ENCODE measurements at places on chromosomes 6 and 20.

GRCh38 chr20:2237059-2237458 lies 58.7 kb upstream of the TGM3 start:
- DNase-seq: no peak

DNA sequence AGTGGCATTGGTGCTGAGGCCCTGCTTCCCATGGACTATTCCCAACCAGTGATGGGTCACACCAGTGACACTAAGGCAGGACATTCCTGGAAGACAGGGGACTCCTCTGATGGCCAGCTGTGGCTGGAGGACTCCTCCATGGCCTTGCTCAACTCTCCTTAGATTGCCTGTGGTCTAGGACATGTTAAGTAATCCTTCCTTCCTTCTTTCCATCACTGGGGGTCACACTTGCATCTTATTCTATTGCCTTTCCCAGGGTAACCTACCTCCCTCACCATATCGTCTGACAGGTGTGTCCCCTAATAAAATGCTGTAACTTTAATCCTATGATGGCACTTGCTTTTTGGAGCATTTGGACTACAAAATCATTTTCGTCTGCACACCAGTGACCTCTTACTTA lies 24.5 kb upstream of the HLA-A start:
- no peak for DNase-seq

- DNase-seq: no peak
Measured at GRCh38 chr6:82686719-82687118, 323.1 kb downstream of the TPBG start.

GRCh38 chr6:36138667-36139066 lies 8.4 kb downstream of the MAPK13 start:
- no peak for DNase-seq

- no peak for DNase-seq
Measured at GRCh38 chr6:79064635-79065034, 13.4 kb downstream of the PHIP start.

GRCh38 chr20:4102381-4102780 lies 87.0 kb upstream of the RNF24 start:
- DNase-seq: no peak

DNA sequence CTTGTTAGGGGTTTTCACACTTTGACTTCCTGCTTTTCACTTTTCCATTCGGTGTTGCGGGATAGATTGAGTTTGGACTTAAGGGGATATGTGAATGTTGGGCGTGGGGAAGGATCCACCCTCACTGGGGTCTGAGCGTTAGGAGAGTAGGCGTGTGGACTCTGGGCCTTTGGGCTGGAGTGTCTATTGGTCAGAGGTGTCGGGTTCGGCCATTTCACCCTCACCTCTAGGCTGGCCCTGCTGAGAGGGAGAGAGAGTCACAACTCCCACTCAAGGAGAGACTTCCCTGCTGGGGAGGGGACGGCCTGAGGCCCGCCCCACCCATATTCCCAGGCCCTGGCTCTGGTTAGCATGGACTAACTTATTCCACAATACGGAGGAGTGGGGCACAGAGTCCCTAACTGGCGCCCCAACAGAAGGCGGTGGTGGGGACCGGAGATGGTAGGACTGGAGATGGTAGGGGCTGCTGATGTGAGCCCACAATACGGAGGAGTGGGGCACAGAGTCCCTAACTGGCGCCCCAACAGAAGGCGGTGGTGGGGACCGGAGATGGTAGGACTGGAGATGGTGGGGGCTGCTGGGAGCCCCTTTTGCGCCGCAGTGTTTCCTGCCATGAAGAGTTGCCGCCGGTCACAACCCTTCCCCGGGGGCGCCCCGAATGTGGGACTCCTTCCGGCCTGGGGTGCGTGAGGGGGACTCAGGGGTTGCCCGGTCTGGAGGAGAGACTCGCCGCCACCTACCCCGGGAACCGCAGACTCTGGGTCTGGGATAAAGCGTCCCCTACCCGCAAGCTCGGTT lies 1.4 kb upstream of the PTPRA start:
- no peak for DNase-seq

DNA sequence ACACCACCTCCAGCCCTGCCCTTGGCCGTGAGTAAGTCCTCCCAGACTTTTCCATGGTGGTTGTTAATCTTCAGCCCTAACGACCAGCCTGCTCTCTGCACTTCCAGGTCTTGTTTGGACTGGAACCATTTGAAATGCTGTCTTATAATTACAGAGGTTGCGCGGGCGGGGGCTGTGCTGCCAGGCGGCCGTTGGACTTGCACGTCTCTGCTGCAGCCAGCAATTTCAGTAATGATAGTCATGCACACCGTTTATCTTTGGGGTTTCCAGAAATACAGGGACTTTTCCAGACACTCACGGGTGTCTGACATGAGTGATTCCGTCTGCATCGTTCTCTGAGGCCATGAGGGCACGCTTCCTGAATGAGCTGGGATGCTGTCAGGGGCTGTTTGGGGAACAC lies 118.2 kb downstream of the BMP7 start:
- DNase-seq: no peak

- DNase-seq: no peak
Measured at GRCh38 chr6:141956868-141957267, 175.9 kb upstream of the GJE1 start.

DNA sequence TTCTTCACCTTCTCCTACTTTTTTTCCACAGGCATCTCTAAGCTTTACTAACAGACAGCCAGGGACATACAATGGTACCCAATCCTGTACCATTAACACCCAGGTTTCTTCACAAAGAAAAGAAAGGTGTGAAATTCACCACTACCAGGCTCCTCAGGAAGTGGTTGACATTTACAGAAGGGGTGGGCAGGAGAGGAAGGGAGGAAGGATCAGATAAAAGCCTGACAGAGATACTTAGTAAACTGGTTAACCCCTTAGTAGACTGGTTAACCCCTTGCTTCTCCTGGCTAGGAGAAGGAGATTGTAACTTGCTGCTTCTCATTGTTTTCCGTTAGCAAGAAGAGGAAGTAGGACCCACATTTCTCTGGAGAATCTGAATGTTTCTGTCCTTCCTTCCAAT lies 7.2 kb downstream of the SAMD3 start:
- DNase-seq: no peak

DNA sequence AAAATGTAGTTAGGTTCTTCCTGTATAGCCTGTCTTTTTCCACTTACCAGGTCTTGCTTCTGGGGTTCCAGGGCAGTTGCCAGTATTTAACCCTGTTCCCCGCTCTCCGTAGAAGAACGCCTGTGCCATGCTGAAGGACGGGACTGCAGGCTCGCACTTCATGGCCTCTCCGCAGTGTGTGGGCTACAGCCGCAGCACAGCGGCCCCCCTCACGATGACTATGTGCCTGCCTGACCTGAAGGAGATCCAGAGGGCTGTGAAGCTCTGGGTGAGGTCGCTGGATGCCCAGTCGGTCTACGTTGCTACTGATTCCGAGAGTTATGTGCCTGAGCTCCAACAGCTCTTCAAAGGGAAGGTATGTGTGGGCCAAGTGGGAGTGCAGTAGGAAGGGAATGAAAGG lies 23.0 kb downstream of the POFUT1 start:
- DNase-seq: no peak

GRCh38 chr6:40328386-40328985 lies 258.7 kb downstream of the LRFN2 start:
- peak; percentile 9 for DNase-seq

GRCh38 chr20:991850-992249 lies 10.3 kb downstream of the RSPO4 start:
- DNase-seq: no peak

DNA sequence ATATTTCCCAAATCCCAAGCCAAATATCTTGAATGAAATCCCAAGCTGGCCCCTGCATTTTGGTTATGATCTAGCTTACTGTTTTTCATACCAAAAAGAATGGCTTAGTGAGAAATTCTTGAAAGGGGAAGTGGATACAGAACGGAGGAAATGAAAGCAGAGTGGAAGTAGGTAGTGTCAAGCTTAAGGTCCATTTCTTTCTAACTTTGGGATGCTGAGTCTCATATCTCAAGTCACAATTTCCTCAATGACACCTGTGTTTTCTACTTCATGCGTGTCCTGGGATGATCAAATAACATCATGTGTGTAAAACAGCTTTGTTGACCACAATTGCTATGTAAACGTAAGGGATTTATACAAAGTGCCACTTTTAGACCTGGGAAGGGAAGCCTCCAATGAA lies 238.8 kb upstream of the SLC35B3 start:
- no peak for DNase-seq

DNA sequence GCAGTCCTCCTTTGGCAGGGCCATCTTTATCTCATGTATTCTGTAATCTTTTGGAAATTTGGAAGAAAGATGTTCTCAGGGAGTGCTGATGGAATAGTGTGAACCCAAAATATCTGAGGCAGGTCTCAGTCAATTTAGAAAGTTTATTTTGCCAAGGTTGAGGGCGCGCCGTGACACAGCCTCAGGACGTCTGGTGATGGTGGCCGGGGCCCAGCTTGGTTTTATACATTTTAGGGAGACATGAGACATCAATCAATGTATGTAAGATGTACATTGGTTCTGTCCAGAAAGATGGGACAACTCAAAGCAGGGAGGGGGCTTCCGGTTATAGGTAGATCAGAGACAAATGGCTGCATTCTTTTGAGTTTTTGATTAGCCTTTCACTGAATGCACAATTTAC lies 89.8 kb downstream of the ERMARD start:
- no peak for DNase-seq

DNA sequence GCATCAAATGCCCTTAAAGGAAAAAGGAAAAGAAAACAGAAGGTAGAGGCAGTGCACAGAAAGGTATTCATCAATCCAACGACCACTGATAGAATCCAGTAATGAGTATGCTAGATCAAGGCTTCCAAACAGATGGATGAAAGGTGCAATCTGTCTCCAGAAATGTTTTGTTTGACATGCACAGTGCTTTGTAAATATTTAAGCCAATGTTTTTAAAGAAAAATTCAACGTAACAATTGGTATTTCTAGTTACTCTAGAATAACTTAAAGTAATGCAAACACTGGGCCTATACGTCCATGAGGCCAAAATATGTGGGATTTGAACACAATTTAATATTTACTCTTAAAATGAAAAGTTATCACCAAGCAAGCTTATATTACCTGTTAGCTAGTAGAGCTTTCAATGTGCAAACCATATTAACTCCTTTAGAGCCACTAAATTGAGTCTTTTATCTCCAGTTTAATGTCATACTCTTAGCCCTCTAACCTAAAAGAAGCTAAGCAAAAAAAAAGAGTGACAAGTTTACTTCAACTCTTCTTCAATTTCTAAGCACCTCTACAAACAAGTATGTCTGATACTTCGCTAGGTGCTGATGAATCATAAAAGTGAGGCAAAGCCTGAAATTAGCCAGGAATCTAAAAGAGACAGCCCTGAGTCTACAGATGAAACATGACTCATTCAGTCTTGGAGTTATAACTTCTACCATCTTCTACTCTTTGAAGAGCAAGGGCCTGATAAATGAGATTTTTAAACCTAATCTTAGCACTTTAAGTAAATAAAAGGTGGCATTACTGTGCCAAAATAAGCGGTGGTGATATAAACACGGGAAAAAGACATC lies 169.8 kb downstream of the PTPRK start:
- DNase-seq: no peak

- DNase-seq: no peak
Measured at GRCh38 chr6:4940416-4940815, 63.4 kb downstream of the RPP40 start.

- no peak for DNase-seq
Measured at GRCh38 chr6:7424967-7425807, 35.6 kb downstream of the RIOK1 start.

- DNase-seq: no peak
Measured at GRCh38 chr6:149320796-149321195, 3.3 kb downstream of the TAB2 start.

GRCh38 chr20:5880326-5880725 lies 70.0 kb downstream of the TRMT6 start:
- no peak for DNase-seq

- DNase-seq: no peak
Measured at GRCh38 chr20:47917549-47918070, 132.3 kb upstream of the SULF2 start.

DNA sequence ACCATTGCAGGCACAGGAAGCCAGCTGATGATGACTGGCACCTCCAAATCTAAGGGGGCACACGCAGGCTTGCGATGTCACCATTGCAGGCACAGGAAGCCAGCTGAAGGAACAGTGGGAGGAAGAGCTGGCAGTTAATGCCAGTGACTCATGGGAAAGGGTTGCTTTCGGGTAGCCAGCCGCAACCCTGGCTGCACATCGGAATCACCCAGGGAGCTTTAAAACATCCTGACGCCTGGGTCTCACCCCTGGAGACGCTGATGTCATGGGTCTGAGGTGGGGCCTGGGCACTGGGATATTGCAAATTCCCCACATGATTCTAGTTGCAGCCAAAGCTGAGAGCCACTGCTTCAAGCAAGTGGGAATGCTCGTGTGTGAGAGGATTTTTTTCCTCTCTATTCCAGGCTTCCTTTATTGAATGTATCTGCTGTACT lies 16.1 kb upstream of the CCN6 start:
- no peak for DNase-seq

GRCh38 chr6:64357430-64357829 lies 721.8 kb downstream of the PHF3 start:
- DNase-seq: no peak

GRCh38 chr20:62861726-62862336 lies at the start of gene TCFL5:
TSS of gene TCFL5 (minus strand) at chr20:62861822. CDS start at chr20:62861670, 152 bp downstream.
- DNase-seq: peak; percentile 84

GRCh38 chr6:166997768-166998255 lies 1.4 kb upstream of the CEP43 start:
- DNase-seq: peak; percentile 62

DNA sequence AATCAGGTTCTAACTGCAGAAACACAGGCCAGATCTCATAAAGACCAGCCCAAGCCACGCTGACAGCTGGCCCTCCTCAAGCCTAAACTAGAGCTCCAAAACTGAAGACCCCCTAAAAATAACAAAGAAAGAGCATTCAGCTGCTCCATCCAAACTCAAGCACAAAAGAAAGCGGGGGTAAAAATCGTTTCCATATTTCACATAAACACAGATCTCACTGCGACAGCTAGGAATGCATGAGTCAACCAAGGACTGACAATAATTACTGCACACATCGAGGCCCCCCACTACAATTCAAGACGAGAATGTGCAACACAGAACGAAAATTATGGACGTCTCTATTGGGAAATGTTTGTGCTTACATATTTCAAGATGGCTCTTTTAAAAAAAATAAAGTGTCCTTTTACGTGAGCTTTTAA lies 31.1 kb downstream of the CNKSR3 start:
- no peak for DNase-seq

DNA sequence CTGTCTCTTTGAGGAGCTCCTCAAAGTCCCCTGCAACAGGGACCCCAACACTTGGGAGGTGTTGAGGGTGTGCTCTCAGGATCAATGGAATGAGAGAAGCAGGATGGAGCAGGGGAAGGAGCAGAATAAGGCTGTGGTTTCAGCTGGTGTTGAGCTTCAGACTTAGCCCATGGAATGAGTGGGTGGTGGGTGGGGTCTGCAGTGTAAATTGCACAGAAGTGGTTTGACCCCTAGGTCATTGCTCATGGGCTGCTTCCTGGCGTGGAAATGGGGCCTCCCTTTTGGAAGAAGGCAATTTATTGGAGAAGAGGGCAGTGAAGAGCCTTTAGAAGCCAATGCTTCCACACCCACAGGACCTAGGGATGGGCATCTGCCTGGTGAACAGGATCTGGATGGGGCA lies 37.0 kb upstream of the KCNG1 start:
- DNase-seq: no peak

- DNase-seq: peak; percentile 23
Measured at GRCh38 chr6:135182071-135183001, 1.2 kb downstream of the MYB start.

GRCh38 chr6:105458551-105458950 lies 55.7 kb upstream of the PREP start:
- no peak for DNase-seq

- no peak for DNase-seq
Measured at GRCh38 chr6:167872538-167873210, 46.0 kb downstream of the AFDN start.
